ENCODE measurements at places on chromosomes 2 and 18.

- no peak for DNase-seq
Measured at GRCh38 chr2:135783439-135783838, 41.8 kb downstream of the UBXN4 start.

DNA sequence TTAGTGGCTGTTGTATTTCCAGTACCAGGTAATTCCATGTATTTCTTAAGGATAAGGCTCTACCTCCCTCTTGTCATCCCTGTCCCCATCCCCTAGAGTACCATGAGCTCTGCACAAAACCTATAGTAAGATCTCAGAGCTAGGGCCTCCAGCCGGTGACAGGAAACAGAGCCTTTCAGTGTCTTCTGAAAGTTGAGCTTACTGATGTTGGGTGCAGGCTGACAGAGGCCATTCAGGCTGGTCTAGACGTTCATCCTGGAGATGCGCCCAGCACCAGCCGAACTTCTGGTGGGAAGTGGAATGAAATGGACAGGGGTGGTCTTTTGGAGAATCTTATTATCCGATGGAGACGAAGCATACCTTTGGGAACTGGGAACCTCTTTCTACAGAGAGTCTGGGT lies 16.7 kb upstream of the LYPD6B start:
- DNase-seq, result no peak

GRCh38 chr2:27922842-27923241 lies 32.3 kb downstream of the BABAM2 start:
- DNase-seq, result no peak

DNA sequence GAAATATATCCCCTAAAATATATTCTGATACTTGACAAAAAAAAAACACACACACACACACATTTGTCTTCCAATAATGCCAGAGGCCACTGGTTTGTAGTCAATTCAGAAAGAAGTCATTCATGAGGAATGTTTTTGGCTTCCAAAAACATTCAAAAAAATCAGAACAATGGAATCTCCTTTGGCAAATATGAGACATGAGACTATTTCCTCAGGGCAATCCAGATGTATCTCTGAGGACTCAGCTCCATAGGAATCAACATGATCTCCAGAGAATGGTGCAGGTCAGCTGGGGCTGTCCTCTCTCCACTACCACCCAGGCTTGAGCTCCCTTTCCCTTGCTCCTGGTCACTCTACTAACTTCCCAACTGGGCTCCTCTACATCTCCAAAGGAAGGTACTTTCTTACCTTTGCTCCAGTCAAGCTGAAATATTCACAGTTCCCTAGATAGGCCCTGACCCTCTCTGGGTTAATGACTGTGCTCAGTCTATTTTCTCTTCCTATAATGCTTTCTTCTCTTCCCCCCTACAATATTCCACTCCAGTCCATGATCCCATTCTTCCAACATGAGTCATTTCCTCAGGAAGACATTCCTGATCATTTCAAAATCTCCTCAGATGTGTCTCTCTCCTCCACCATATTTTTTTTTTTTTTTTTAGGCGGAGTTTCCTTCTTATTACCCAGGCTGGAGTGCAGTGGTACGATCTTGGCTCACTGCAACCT lies 145.3 kb downstream of the C1D start:
- no peak for DNase-seq

GRCh38 chr2:176123411-176124109 lies 1.0 kb downstream of the HOXD9 start:
- no peak for DNase-seq
